NCI-H446 treated with DMSO at 0.1 percent for 48 hours (cell line): ENCODE measurements at places on chromosomes 16 and 17.

GRCh38 chr16:31472709-31473203 is 804 bp downstream of the TGFB1I1 start:
- peak; percentile 72 for DNase-seq

GRCh38 chr17:9259419-9259818 is 238.1 kb downstream of the NTN1 start:
- no peak for DNase-seq

- DNase-seq, result no peak
Measured at GRCh38 chr17:4901648-4902344, 1.1 kb downstream of the CHRNE start.

DNA sequence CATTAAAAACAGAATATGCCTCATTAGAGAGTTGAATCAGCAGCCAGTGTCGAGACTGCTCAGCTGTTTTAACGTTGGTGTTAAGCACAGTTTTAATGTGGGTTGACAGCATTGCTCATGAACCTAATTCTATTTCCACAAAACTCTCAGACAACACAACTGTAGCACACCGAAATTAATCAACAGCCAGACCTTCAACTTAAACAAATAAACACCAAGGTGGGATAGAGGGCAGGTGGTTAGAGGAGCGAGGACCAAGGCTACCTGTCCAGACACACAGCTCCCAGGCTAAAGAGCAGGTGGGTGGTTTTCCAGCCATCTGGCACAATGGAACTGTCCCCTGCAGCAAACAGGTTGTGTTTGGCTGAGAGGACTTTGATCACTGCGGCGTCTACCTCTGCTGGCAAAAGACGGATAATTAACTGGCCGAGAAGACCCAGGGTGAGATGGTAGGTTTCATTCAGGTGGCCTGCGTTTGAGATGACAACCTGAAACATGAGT is 69.6 kb upstream of the ATP2A3 start:
- DNase-seq, result no peak

GRCh38 chr16:4570086-4570485 is 13.9 kb downstream of the C16orf96 start:
- no peak for DNase-seq

- no peak for DNase-seq
Measured at GRCh38 chr16:22161999-22162655, at the start of gene SDR42E2. Gene SDR42E2, plus strand, starts transcription at chr16:22162506. Its CDS starts 3,077 bp downstream, at chr16:22165583.

DNA sequence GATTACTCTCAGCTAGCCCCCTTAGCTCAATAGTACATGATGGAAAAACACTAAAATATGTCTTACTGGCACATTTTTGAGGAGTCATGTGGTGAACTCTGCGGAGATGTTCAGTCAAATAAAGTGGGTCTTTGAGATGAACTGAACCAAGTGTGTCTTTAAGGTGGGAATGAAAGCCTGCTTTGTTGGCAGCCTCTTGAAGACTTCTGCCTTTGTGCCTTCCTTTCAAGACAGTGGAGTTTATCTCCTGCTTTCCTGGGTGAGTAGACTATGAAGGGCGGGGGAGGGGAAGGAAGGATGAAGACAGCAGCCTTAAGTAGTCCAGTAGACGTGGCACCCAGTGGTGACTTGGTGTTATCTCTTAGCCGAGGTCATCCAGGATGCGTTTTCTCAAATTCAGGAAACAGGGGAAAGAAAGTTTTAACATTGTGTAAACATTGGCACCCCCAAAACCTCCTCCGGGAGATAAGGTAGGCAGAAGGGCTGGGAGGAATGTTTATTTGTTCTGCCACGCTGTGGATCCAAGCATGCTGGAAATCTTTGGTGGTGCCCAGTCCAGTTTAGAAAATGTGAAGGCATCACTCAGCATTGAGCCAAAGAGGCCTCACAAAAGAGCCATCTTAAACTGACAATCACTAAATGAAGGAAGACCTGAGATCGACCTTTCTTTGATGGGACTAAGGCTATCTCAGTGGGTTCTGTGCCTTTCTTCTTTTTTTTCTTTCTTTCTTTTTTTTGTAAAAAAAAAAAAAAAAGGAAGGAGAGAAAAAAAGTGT is 220.6 kb downstream of the FTO start:
- no peak for DNase-seq

DNA sequence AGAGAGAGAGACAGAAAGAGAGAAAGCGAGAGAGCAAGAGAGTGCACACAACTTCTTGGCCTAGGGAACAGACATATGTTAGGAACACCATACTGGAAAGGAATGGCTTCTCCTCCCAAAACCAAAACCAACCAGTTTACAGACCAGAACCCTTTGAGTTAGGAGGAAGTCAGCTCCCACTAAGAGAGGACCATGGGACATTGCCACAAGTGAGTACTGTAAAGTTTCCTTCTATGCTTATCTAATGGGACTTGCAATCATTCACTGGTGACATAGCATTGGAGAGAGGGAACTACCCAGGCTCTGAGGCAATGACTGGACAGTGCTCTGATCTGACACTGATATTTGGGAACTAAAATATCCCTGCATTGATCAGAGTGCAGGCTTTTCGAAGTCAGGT is 32.4 kb downstream of the TBC1D3B start:
- no peak for DNase-seq

DNA sequence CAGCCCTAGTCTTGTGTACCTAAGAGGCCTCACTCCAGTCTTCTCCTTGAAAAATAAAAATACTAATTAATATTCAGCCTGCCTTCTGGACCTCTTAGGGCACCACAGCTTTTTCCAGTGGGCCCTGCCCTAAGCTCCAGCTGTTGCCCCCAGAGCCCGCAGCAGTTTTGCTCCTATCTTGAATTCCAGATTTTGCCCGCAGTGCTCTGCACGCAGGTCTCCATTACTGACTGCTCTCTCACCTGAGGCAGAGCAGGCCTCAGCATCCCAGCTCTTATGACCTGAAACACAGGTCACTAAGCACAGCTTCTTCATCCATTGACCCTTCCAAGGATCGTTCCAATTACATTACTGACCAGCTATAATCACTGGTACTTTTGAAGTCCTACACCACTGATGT is 28.4 kb upstream of the NAGLU start:
- no peak for DNase-seq

DNA sequence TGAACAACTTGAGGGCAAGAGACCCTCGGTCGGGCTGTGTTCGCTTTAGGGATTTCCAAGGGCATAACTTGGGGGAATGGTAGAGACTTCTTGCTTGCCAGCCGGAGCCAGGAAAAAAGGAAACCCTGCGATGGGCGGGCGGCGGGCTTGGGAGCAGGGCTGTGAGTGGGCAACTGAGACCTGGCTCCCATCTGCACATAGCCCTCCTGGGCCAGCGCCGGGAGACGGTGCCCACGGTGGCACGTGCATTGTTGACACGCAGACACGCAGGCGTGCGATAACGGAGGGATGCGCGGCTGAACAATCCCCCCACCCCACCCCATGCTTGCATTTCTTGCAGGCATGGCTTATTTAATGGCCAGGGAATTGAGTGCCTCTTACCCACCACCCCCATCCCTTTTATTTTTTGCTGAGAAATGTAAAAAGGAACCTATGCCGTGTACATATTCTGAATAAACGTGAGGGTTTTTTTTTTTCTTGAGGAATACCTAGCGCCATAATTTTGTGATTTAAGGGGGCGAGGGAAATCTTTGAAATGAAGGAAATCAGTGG is 17.1 kb upstream of the ZFHX3 start:
- no peak for DNase-seq

DNA sequence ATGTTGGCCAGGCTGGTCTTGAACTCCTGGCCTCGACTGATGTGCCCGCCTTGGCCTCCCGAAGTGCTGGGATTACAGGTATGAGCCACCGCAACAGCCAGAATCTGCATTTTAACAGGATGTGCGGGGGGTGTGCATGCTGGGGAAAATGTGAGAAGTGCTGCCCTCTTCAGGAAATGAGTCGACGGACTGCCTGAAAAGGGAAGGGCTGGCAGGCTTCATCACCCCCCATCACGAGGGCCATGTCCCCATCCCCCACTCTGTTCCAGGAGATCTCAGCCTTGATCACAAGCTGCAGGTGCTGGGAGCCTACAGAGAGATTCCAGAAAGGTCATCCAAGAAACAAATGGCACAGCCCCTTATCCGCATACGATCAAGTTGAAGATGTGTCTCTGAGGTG is 195.3 kb upstream of the RPL38 start:
- no peak for DNase-seq

DNA sequence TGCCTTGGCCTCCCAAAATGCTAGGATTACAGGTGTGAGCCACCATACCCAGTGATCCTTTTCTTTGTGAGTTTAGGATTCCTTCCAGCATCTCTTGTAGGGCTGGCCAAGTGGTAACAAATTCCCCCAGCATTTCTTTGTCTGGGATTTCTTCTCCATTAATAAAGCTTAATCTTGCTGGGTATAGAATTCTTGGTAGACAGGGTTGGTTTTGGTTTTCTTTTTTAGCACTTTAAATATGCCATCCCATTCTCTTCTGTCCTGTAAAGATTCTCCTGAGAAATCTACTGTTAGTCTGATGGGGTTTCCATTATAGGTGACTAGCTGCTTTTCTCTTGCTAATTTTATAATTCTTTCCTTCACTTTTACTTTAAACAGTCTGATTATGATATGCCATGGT is 173.0 kb upstream of the TOM1L1 start:
- no peak for DNase-seq

DNA sequence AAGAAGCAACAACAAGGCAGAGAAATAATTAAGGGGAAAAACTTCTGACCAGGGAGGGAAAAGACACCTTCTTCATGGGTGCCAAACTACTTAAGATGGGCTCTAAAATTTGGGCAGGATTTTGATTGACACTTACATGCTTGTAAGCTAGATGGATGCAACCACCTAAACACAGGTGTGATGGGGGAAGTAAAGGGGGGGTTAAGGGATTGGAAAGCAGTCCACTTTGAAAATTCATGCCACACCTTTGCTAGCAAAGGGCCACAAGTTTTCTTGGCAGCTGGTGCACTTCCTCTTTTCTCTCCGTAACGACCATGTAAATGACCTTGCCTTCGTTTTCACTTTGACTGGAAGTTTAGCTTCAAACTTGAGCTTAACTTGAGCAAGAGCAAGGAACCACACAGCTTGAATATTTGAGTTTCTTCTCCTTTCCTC is 14.3 kb upstream of the PRKAR1A start:
- no peak for DNase-seq

DNA sequence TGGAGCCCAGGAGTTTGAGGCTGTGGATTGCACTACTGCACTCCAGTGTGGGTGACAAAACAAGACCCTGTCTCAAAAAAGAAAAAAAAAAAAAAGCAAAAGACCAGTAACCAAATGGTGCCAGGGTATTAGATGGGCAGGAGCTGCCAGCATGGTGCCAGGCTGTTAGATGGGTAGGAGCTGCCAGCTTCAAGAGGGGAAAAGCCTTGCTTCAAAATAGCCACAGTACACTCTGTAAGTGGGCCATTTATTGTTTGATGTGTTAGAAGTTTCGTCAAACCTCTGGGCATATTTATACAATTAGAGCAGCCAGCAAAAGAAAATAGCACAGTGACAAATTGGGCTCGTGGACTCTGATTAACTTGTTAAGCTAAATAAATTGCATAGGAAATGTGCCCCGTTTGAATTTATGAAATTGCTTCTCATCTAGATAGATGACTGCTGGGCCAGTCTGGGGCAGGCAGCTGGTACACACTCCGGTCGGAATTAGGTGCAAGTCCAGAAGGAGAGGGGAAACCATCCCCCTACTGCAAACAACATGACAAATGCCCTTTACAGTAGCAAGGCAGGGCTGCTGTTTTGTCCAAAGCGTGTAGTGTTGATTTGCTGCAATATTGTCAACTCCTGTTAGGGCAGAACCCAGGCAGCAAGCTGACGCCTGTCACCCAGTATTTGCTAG is 126.3 kb upstream of the IRX3 start:
- no peak for DNase-seq

- peak; percentile 56 for DNase-seq
Measured at GRCh38 chr17:27343294-27343693, 49.4 kb downstream of the WSB1 start.

DNA sequence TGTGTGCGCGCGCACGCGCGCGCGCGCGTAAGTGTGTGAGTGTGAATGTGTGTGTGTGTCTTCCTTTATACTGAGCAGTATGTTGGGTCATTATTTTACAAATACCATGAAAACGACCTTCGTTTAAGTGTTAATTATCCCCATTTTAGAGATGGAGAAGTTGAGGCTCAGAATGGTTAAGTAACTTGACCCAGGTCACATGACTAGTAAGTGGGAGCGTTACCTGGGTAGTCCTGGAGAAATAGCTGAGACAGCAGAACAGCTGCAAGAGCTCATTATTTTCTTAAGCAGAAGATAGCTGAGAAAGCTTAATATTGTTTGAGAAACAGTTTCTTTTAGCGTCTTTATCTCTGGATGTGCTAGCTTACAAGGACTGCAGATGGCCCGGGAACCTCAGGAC is 78.8 kb downstream of the IRX3 start:
- DNase-seq, result no peak

DNA sequence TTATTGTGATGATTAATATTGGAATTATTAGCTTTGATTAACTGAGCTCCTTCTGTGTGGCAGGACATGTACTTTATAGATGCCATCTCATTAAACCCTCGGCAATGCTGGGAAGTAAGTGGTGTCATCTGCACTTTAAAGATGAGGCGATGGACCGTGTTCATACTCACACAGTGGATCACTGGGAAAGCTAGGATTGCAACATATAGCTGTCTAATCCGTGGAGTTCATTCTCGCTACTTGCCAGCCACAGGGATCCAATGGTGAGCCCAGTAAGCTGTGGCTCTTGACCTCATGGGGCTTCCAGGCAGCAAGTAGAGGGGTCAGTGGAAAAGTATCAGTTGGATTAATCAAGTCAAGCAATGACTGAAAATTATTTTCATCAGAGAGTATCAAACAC is 587.9 kb downstream of the CDH13 start:
- DNase-seq, result no peak

GRCh38 chr16:70649300-70649699 is 2.9 kb downstream of the IL34 start:
- DNase-seq, result no peak

DNA sequence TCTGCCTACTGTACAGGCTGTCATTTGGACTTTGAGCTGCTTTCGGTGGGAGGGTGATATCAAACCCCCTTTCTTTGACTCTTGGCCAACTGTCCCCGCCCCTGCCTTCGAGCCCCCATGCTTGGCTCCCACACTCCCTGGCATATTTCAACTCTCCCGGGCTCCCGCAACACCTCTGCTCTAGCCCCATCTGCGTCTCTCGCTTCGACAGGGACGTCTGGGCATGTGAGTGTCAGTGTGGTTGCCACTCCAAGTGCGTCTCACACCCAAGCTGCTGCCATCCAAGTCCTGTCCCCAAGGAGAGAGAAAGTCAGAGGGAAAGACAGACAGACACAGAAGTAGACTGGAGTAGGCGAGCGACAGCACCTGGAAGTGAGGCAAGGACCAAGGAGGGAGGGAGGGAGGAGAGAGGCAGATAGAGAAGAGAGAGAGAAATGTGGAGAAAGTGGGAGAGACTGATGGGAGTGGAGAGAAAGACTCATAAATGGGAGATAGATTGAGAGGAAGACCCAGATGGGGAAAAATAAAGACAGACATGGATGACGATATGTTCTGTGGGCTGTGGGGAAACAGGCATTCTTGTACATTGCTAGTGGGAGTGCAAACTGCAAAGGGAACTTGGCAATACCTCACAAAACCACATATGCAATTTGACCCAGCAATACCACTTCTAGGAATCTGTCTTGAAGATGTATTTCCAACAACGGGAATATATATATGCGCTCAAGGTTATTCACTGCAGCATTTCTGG is 11.8 kb downstream of the STARD3 start:
- DNase-seq, result no peak

- peak; percentile 24 for DNase-seq
Measured at GRCh38 chr16:47627721-47628120, 166.6 kb downstream of the PHKB start.
